ENCODE measurements at places on chromosomes 1 and 21.
A peak's percentile ranks its signal among the peaks of the same experiment; 100 is the strongest.

- no peak for DNase-seq
Observed at GRCh38 chr1:160096274-160097116, 1.9 kb downstream of the IGSF8 start.

GRCh38 chr1:83131692-83131955, 867.3 kb downstream of the TTLL7 start:
- no peak for DNase-seq

DNA sequence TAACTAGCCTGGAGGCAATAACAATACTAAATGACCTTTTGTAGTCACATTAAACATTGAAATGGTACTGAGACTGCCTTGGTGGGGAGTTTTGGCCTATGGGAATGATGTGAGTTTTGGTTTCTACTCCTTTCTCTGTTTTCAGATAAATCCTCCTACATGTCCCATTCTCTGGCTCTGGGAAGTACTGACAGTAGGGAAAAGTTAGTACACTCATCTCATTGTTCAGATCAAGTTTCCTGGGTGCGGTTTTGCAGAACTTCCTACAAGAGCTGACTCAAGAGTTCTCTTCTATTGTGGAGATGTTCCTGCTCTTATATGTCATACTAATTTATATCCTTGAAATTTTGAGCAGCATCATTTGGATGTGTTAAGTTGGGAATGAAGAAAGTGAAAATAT, 74.2 kb upstream of the MACF1 start:
- DNase-seq, result no peak

- peak; percentile 9 for DNase-seq
Observed at GRCh38 chr1:158035976-158036583, 42.6 kb downstream of the KIRREL1 start.

DNA sequence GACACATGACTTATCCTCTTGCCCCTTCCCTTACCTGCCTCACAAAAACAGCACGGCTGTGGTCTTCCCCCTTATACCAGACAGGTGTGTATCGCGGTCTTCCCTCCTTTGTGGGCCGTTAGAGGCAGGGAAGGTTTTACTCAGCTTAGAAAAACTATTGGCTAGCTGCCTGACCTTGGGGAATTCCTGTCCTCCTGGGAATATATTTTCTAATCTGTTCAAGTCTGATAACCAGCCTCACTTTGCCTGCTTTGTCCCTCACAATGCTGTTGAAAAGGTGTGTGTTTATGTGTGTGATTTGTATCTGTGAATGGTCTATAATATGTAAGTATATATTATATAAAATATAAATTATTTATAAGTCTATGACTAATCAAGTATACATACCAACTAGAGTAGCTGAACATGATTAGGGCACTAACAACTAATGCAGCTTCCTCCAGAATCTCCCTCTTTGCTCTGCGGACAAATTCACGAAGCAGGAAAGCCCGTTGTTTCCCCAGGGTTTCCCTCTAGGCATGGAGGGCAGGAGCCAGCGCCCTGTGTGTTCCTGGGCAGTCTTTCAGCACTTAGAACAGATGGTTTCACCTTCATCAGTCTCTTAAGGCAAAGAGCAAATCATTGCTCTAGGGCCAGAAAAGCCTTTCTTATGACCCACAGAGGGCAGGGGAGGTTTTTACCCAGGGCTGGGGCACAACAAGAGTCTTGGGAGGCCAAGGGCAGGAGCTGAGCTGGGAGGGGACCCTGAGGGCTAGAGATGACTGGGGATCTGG, 25.6 kb downstream of the SLC26A9 start:
- no peak for DNase-seq

DNA sequence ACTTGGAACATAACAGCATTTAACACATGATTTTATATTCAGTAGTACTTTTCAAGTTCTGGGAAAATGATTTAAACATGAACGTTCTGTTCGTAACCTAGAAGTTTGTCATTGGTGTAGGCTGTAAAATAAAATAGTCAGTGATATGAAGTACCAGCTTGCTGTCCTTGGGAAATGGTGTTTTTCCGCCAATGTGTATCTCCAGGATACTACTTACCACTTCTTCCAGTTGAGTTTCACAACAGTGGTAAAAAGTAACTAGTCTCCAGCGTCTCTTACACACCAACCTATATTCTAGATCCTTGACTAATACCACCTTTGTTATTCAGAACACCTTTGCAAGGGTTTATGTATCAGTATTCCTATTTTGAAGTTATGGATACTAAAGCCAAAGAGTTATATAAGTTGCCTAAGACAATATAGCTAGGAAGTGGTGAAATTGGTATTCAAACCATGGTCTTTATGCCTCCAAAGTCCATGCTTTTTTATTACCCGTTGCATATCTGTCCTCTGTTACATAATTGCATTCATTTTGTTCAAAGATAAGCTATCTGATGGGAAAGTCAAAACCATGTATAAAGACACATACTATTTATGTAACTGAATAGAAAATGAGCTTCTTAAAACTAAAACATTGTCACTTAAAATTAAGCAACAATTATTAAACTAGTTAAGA, 43.1 kb downstream of the HOOK1 start:
- no peak for DNase-seq

DNA sequence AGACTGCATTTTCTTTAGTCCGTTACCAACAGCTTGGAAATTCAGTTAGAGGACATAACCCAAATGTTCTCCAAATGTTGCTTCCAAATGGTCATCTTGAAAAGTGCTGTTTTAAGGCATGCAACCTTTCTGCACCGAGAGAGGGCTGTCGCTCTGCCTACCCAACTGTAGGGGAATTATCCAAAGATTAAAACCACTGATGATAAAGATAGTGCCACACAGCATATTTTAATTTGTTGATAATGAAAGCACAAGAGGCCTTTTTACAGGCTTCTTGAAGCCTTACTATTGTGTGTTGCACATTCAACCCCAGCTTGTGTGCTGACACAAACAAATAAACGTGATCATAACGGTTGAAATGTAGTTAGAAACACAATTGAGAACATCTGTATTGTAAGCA, 121.5 kb downstream of the LMO4 start:
- DNase-seq, result no peak

DNA sequence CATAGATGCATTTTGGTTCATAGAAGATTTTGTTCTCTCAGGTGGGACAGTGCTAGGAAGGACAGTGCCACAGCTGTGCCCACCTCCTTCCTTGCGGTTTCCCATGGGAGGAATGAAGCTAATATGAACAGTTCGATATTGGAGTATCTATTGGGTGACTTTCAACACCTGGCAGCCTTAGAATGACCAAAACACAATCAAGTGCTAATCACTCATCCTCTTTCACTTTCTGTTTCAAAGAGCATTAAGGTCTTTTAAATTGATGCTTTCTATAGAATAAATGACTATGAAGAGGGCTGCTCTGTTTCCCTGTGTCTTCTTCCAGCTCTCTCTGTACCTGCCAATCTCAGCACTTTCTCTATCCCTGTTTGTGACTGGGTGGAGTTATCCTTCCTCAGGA, 784.0 kb downstream of the MRPL39 start:
- DNase-seq, result no peak

DNA sequence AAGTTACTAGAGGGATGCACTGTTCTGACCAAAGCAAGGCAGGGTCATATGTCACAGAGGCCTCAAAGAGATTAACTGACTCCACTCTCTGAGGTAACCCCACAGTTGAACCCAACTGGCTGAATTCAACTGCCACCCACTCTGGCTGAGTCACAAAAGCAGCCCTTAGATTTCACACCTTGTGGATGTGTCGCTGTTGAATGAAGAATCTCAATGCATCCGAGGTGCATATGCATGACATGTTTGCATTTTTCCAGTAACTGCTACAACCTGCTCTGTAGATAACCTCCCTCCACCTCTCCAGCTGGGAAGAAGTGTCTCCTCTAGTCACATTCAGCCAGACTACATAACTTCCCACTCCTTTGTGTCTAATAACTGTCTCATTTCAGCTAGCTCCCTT, 27.9 kb upstream of the KIF21B start:
- DNase-seq, result no peak

DNA sequence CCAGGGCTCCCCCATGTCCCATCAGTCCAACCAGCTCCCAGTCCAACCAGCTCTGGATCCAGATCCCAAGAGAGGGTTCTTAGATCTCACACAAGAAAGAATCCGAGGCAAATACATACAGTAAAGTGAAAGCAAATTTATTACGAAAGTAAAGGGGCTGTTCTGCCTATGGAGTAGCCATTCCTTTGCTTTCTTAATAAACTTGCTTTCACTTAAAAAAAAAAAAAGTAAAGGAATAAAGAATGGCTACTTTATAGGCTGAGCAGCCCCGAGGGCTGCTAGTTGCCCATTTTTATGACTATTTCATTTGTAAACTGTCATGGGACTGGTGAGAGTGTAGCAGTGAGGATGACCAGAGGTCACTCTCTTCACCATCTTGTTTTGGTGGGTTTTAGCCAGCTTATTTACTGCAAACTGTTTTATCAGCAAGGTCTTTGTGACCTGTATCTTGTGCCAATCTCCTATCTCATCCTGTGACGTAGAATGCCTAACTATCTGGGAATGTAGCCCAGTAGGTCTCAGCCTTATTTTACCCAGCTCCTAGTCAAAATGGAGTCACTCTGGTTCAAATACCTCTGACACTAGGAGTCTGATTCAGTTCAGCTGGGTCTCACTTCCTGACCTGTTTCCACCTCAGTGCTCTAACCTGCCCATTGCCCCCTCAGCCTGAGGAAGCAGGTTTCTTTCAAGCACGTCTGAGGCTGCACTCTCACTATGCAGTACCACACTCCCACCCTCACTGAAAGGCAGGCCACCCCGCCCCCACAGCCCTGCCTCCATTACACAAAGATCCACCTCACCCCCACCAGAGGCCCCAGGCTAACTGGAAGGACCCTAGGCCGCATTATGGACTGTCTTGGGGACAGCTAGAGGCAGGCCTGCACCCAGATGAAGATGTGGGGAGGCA, 26.5 kb upstream of the ATP2B4 start:
- DNase-seq, result no peak

DNA sequence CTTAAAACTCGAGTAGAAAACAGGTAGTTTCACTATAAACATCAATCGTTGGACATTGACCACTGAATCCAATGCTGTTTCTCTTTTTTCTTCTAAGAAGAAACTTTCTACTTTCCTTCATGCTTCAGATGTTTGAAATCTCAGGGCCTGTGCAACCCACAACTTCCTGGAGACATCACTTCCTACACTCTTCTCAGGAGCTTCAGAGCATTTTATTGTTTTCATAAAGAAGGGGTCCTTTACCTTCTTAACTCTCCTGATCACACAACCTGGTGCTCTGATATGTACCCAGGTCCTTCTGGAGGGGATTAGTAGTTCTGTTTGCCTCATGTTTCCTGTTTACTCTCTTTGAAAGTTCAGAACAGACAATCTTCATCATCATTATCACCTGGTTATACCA, 113.0 kb upstream of the VAV3 start:
- DNase-seq, result no peak

GRCh38 chr1:161158316-161159010, 837 bp upstream of the USP21 start:
- DNase-seq, result no peak

GRCh38 chr21:34113842-34114241, 40.5 kb downstream of the MRPS6 start:
- DNase-seq, result no peak

- DNase-seq, result no peak
Observed at GRCh38 chr1:22347854-22348760, 103.5 kb upstream of the ZBTB40 start.

DNA sequence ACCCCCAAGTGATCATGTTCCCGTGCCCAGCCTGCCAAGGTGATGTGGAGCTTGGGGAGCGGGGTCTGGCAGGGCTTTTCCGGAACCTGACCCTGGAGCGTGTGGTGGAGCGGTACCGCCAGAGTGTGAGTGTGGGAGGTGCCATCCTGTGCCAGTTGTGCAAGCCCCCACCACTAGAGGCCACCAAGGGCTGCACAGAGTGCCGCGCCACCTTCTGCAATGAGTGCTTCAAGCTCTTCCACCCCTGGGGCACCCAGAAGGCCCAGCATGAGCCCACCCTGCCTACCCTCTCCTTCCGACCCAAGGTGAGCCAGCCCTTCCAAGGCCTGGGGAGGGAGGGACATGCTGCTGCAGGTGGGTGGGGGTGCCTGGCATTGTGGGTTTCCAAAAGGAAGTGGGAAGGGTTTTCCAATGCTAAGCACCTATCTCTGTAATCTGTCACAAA, 2.3 kb downstream of the TRIM46 start:
- DNase-seq, result no peak

DNA sequence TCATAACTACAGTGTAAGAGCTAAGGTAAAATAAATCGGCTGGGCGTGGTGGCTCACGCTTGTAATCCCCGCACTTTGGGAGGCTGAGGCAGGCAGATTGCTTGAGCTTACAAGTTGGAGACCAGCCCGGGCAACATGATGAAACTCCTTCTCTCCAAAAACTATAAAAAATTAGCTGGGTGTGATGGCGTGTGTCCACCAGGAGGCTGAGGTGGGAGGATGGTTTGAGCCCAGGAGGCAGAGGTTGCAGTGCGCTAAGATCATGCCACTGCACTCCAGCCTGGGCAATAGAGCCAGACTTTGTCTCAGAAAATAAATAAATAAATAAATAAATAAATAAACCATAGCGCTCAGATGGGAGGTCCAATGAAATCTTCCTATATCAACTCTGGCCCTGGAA, 16.7 kb upstream of the FAM110D start:
- DNase-seq, result no peak

GRCh38 chr1:206779638-206780037, 7.3 kb upstream of the IL10 start:
- no peak for DNase-seq

GRCh38 chr1:235416662-235417049, 49.4 kb downstream of the TBCE start:
- no peak for DNase-seq

DNA sequence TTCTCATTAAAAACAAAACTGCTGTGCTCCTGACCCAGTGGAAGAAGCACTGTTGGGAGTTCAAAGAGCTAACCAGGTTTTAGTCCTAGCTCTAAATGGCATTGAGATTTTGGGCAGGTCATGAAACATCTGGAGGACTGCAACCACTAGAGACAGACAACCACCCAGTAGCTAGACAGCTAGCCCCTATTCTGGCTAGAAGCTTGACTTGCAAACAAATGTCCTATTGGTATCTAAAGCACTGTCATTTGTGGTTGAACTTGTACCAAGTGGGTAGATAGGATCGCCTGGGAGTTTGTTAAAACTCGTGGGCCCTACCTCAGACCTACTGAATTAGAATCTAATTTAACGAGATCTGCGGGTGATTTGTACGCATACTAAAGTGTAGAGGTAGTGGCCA, 6.9 kb downstream of the RPL11 start:
- DNase-seq, result no peak

DNA sequence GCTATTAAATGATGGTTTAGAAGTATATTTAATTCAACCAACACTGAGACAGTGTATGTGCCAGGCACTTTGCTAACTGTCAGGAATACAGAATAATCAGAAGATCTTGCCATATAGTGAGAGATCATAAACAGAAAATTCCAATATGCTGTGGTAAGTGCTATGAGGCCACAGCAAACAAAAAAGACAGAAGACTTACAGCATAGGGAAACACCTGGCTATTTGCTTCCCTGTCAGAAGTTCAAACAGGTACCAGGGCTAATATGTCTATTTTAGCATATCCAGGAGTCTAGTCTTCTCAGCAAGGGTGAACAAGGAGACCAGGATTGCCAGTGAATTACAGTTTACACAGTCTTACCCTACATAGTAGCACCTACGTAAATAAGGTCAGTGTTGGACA, 30.4 kb downstream of the TRIT1 start:
- DNase-seq, result no peak

- no peak for DNase-seq
Observed at GRCh38 chr1:182984138-182984537, 31.2 kb upstream of the SHCBP1L start.

All from midbrain (tissue), 1 donor.